ENCODE measurements at places on chromosomes 16 and 17.

- no peak for DNase-seq
Measured at GRCh38 chr17:8430966-8431365, 4.7 kb upstream of the NDEL1 start.

GRCh38 chr16:75942936-75943335 is 216.6 kb upstream of the CPHXL start:
- DNase-seq, result no peak

DNA sequence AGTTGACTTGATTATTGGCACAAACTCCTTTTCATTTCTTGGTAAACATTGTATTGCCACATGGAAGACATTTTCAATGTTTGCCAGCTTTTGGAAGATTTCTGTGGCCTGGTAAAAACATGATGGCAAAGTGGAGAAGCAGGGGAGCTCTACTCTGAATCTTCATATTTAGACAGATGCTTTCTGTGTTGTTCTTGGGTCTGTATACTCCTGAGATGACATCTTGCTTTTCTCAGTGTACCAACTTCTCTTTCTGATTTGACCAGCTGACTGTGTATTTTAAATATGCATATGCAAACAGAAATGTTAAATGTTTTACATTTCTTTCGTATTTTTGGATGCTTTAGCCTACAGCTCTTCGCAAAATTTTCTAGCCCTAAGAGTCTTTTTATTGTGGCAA is 366.2 kb upstream of the MON1B start:
- no peak for DNase-seq

DNA sequence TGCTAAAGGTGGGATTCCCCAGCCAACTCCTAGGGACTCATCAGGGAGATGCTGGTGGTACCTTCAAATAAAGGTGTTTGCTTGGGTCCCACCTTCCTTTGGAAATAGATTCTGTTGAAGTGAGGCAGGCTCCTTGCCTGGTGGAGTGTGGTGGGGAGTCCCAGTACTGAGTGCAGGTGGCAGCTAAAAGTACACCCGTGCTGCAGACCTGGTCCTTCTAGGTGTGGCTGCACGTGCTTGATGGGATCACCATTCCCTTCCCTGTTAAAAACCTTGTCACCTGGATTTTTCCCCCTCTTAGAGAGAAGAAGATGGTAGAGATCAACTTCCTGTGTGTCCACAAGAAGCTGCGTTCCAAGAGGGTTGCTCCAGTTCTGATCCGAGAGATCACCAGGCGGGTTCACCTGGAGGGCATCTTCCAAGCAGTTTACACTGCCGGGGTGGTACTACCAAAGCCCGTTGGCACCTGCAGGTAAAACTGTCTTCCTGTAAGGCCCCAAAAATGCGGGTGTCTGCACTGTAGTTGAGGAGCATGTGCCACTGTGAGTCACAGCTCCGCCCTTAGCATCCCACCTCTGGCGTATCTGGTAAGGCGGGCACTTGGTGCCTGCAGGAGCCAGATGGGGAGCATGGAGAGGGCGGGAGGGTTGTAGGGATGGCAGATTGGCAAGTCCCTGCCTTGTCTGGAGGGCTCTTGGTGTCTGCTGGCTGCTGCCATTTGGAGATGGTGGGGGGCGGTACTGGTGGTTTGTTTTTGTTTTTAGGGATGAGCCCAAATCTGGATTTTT is 34.0 kb downstream of the PLCD3 start:
- DNase-seq, result no peak

DNA sequence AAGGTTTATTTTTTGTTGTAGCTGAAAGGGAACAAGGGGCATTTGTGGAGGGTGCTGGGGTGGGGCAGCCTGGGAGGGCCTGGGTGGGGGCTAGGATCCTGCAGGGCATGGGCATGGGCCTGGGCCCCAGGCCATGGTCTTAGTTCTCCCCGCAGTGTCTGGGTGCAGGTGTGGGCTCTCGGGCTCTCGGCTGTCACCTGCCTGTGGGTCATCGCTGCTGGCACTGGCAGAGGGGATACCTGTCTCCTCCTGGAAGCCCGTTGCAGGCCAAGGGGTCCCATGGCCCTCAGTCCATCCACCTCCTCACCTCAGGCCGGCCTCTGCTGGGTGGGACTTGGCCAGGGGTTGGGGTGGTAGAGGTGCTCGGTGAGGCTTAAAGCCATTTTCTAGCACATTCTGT is 30.3 kb downstream of the TSC2 start:
- DNase-seq, result no peak
